ENCODE measurements at places on chromosomes 7 and 10. TPM values are rescaled to one million over a fixed set of nuclear protein-coding genes. Genes with fewer than 3 reads are reported as not detected.

ASNS gene
- 107 TPM for total RNA-seq

STK31 gene
- total RNA-seq, result not detected

CAV2 gene
- 251 TPM for total RNA-seq

PAPOLB gene
- not detected for total RNA-seq

FAM25A gene
- not detected for total RNA-seq

GPR141 gene
- total RNA-seq, result not detected

NKX2-3 gene
- not detected for total RNA-seq

OR2A42 gene
- 0.32 TPM for total RNA-seq

ZSCAN21 gene
- total RNA-seq, result 3.4 TPM

CTAGE8 gene
- total RNA-seq, result 0.13 TPM

MYPN gene
- 14.5 TPM for total RNA-seq

RAPGEF5 gene
- 1.0 TPM for total RNA-seq

ITGA8 gene
- total RNA-seq, result not detected

PRF1 gene
- not detected for total RNA-seq

GIMAP2 gene
- 0.13 TPM for total RNA-seq

OPALIN gene
- not detected for total RNA-seq

ABCB1 gene
- total RNA-seq, result not detected

PYROXD2 gene
- 14.0 TPM for total RNA-seq

PDE6C gene
- total RNA-seq, result not detected

DNAH11 gene
- total RNA-seq, result 0.51 TPM

OR9A2 gene
- total RNA-seq, result not detected

PTF1A gene
- not detected for total RNA-seq

KIAA1549 gene
- 4.2 TPM for total RNA-seq

SLC26A5 gene
- total RNA-seq, result not detected

NACAD gene
- total RNA-seq, result 1.0 TPM

FBXL13 gene
- 0.43 TPM for total RNA-seq

CALCR gene
- not detected for total RNA-seq

ADCYAP1R1 gene
- total RNA-seq, result not detected

INMT gene
- not detected for total RNA-seq

ZNF853 gene
- total RNA-seq, result 0.51 TPM

STK32C gene
- total RNA-seq, result 9.8 TPM

UTF1 gene
- not detected for total RNA-seq

HACD1 gene
- 64.0 TPM for total RNA-seq
